ENCODE measurements at places on chromosomes 1 and 21.

- no peak for DNase-seq
These were observed 23.1 kb downstream of the CD53 start for GRCh38 chr1:110896090-110896489.

GRCh38 chr1:219514728-219515127 lies 98.2 kb downstream of the ZC3H11B start:
- DNase-seq: no peak

GRCh38 chr21:35095859-35096291 lies 46.8 kb upstream of the RUNX1 start:
- DNase-seq: no peak

GRCh38 chr1:111742938-111743549 lies 3.8 kb upstream of the INKA2 start:
- no peak for DNase-seq

GRCh38 chr1:226938903-226939437 lies 1.1 kb upstream of the COQ8A start:
- no peak for DNase-seq

GRCh38 chr21:44932408-44933181 lies 7.2 kb upstream of the SLX9 start:
- peak; percentile 52 for DNase-seq

GRCh38 chr1:46687093-46687659 lies 15.5 kb downstream of the TEX38 start:
- no peak for DNase-seq

DNA sequence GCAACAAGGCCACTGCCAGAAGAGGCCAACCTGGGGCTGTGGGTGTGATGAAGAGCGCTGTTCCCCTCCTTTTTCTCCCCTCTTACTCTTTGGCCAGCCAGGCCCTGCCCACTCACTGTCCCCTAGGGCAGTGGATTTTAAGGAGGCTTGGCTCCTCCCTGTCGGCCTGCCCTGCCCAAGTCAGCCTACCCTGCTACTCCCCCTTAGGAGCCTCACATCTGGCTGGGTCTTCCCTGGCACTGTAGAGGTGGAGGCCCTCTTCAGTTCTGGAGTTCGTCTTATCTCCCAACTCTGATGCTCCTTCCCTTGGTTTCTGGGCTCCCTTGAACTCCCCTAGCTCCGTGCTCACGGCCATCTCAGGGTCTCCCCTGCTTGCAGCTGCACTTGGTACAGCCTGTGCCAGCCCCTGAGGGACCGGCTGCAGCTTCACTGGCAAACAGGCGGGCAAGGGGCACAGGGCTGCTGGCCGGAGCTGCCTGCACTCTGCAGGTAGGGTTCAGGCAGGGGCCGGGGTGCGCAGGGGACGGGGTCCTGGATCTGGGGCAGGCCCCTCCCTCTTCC lies 4.0 kb downstream of the AMPD2 start:
- DNase-seq: no peak

DNA sequence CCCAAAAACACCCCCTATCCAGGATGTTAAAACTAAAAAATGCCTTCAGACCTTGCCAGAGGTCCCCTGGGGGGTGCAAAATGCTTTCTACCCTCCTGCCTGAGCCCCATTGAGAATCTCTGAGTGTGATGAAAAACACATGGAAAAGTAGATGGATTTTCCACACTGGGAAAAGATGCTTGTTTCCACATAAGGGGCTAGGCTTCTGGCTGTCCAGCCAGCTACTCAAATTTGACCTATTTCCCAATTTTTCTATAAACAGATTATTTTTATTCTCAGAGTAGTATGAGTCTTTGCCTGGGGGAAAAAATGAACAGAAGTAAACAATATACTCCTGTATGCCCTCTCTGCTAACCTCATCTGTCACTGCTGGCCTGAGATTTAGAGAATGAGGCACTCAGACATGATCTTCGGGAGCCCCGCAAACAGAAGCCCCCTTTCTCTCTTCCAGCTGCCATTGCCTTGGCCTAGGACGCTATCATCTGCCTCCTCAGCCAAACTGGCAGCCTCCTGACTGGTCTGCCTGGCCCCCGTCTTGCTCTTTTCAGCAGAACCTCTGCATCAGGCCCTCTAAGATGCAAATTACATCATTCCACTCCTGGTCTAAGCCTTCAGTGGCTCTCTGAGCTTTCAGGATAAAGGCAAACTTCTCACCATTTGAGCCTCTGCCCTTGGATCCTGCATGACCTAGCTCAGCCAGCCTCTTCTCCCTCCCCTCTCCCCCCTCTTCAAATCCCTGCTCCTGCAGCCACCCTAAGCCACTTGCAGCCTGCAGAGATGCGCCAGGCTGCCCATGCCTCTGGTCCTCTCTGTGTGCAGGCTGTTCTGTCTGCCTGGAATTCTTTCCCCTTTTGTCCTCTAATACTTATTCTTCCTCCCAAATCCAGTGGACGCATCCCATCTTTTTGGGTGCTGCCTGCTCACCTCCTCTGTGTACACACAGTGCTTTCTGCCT lies 39.7 kb upstream of the TMEM125 start:
- no peak for DNase-seq

- DNase-seq: no peak
These were observed 63.3 kb downstream of the POFUT2 start for GRCh38 chr21:45224189-45224938.

GRCh38 chr1:156726549-156727226 lies 1.6 kb upstream of the METTL25B start:
- no peak for DNase-seq
